ENCODE measurements at places on chromosomes 13 and 19.
A peak's percentile ranks its signal among the peaks of the same experiment; 100 is the strongest.

DNA sequence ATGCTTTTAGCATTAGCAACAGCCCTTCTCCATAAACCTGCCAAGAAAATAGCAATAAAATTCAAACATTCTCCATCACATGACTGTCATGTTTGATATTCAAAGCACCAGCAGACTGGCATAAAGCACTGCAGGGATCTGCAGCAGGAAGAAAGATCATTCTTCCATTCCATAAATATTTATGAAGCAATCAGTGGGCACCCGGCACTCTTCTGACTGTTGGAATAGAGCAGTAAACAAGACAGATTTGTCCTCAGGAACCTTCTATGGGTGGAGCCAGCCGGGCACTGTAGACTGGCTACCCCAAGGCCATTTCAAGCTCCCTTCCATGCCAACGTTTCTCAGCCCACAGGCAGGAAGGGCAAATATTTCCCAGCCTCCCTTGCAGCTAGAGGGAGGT, 25.5 kb downstream of the PLA2G4C start:
- DNase-seq = no peak

- DNase-seq = no peak
Observed at GRCh38 chr19:49713236-49713845, 22.4 kb downstream of the CPT1C start.

DNA sequence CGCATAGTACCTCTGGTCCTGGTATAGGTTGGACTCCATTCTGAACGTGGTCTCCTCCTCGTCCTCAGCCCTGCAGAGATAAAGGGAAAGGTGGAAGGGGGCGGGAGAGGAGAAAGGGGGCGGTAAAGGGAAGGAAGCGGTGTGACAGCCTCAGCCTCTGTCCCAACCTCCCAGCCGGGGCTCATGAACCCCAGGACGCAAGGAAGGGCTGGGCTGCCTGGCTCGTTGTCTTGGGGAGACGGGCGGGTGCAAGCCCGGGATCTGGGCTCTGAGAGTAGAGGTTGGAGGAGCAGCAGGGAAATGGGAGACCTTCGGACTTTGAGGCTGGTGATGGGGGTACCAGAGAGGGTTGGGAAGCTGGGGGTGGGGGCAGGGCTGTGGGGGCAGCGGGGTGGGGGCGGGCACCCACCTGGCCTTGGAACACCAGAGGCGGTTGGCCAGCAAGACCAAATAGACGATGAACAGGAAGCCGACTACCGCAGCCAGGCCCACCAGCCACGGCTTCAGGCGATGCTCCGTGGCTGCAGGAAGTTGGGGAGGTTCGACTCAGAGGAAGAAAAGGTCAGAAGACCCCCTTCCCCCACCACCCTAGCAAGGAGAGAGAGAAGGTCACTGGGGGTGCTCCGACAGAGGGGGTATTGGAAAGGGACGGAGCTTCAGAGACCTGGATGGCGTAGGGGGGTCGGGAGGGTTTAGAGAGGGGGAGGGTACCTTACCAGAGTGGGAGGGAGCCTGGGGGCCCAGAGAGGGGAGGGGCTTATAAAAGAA, 1.7 kb downstream of the SMIM24 start:
- no peak for DNase-seq

- no peak for DNase-seq
Observed at GRCh38 chr19:46962030-46962570, 57.5 kb upstream of the NPAS1 start.

DNA sequence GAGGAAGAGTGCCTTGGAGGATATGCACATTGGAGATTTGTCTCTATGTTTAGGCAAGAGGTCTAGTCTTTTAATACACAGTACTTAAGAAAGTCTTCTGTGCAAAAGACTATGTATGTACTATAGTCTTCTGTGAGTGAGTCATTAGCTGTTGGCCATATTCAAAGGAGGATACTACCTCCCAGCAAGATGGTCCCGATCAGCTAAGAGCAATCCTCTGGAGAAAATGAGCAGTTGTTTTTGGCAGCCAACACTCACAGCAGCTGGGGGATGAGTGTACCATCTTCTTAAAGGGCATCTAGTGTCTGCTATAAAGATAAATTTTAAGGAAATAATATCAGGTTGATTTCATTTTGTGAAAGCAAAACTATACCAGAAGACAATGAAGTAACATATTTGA, 487.8 kb downstream of the KCTD12 start:
- peak; percentile 70 for DNase-seq

GRCh38 chr19:15926484-15926883, 7.8 kb downstream of the CYP4F11 start:
- DNase-seq = no peak

GRCh38 chr13:24097064-24097463, 63.5 kb upstream of the SPATA13 start:
- DNase-seq = peak; percentile 63
